ENCODE measurements at places on chromosomes 7 and 10.

DNA sequence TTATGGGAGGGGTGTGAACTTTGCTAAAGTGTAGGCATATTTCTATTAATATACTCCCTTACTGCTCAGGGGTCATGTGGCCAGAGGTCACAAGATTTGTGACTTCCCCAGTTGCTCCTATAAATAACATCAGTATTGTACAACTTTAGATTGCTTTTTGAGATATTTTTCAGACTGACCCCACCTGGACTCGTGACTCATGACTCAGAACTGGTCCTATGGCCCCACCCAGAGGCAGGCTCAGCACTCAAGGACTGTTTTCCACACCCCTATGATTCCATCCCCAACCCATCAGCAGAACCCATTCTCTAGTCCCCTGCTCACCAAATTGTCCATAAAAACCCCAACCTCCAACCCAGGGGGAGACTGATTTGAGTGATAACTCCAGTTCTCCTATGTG, 2.7 kb upstream of the CUL2 start:
- peak; percentile 85 for DNase-seq

DNA sequence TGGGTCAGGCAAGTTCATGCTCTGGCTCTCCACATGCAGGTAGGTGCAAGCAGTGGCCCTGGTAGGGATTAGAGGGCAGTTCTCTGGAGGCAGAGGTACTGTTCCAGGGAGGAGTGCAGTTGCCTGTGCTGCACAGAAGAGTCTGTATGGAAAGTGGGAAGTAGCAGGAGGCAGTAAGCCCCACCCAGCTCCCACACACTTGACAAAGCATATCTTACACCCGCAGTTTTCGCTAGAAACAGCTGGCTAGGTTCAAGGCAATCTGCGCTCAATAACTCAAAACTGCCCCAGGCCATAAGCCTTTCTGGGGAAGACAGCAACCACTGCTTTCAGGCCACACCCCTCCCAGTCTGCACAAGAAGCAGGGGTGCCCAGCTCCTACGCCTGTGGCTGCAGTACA, 33.1 kb upstream of the ARMC3 start:
- DNase-seq, result peak; percentile 58

GRCh38 chr7:77157446-77157845, 35.0 kb downstream of the CCDC146 start:
- DNase-seq, result peak; percentile 45

- DNase-seq, result no peak
Observed at GRCh38 chr10:23094786-23095403, 484 bp upstream of the MSRB2 start.

DNA sequence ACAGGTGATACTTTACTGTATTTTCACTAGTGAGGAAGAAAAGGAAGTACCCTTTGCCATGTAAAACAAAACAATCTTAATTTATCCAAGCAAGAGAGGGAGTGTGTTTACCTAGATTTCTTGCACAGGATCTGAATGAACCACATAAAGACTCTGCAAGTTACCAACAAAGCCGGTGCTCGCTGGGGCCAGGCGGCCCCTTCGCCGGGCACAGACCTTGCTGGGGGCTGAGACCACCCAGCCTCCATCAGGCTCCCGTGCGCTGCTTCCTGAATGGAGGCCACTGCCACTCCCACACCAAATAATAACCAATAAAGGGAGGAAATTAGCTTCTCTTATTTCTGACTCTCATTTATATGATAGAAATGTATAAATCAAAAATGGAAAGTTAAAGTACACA, 625.0 kb upstream of the ADARB2 start:
- no peak for DNase-seq

DNA sequence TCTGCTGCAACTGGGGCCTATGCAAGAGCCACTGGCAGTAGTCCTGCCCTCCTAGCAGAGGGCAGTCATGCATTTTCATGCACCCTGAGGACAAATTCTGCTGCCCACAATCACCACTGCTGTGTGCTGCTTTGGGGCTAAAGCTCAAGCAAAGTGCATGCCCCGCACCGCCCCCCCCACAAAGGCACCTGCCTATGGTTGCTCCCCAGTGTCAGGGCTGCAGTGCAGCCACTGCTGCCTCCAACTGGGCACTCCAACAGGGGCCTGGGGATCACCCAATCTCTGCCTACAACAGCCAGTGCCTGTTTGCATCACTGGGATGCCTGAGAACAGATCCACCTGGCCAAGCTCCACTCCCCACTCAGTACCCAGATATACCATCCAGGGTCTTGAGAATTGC, 417.0 kb downstream of the HTR7 start:
- no peak for DNase-seq
